ENCODE measurements at places on chromosomes 4 and X. TPM values are rescaled to one million over a fixed set of nuclear protein-coding genes. Genes with fewer than 3 reads are reported as not detected.
A peak's percentile ranks its signal among the peaks of the same experiment; 100 is the strongest.

GRCh38 chr4:58649226-58649625 lies 1539.0 kb upstream of the IGFBP7 start:
- no peak for DNase-seq
- H3K4me1 ChIP-seq: no peaks in the 10 kb centered on the region
- no peak overlapping the region for H3K4me3 ChIP-seq
- no peaks in the 10 kb centered on the region for H3K36me3 ChIP-seq
- no peaks in the 10 kb centered on the region for H3K27me3 ChIP-seq

DNA sequence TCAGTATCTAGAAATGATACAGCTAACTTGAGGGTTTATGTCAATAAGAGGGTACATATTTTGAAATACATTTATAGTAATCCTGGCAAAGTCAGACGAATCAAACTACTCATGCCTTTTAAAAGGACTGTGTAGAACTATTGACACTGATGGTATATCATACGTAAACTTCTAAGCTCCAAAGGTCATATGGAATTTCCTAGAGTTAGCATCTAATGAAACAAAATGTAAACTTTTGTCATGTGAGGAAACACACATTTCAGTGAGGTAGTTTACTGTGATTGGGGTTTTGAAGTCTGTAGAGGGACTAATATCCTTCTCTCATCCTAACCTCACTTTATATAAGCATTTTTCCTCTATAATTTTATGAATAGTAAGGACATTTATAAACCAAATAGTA lies 138.4 kb downstream of the SCLT1 start:
- no peak overlapping the region for H3K27ac ChIP-seq
- H3K4me3 ChIP-seq: no peak overlapping the region
- H3K4me1 ChIP-seq: no peaks in the 10 kb centered on the region
- no peaks in the 10 kb centered on the region for H3K36me3 ChIP-seq
- no peaks in the 10 kb centered on the region for H3K27me3 ChIP-seq

- H3K27ac ChIP-seq: no peak overlapping the region
- H3K4me1 ChIP-seq: no peaks in the 10 kb centered on the region
- no peak overlapping the region for H3K4me3 ChIP-seq
- no peak for DNase-seq
- no peaks in the 10 kb centered on the region for H3K27me3 ChIP-seq
- no peaks in the 10 kb centered on the region for H3K36me3 ChIP-seq
These were observed 479.3 kb downstream of the INPP4B start for GRCh38 chr4:142366769-142367181.

DNA sequence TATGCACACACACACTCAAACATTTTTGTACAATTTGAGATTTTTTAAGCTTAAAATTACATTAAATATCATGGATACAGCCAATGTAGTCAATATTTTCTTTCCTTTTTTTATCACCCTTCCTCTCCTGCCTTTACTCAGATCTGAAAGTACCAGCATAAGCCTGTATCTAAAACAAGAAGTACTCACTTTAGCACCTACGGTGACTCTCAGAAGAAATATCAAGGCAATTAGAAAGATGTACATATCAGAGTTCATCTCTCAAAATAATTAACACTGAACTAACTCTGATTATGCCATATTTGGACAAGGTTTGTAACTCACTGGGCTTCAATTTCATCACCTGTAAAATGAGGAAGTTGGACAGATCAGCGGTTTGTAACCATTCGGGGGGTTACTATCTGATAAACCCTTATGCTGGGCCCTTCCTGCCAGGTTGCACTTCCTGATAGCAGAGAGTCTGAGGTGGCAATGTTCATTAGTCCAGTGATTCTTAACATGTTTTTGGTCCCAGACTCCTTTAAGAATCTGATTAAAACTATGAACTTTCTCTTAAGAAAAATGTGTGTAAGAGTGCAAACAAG lies 5.7 kb upstream of the GPR174 start:
- no peak for DNase-seq
- H3K27me3 ChIP-seq: no peaks in the 10 kb centered on the region
- H3K4me1 ChIP-seq: no peaks in the 10 kb centered on the region
- H3K4me3 ChIP-seq: no peak overlapping the region
- no peak overlapping the region for H3K27ac ChIP-seq
- no peaks in the 10 kb centered on the region for H3K36me3 ChIP-seq

- peak; percentile 84 for DNase-seq
- peaks cover 27% of the 10 kb centered on the region for H3K4me1 ChIP-seq
- peak overlapping the region; percentile 54 for H3K27ac ChIP-seq
These were observed 8.0 kb downstream of the TBC1D14 start for GRCh38 chr4:6917461-6918271.

DNA sequence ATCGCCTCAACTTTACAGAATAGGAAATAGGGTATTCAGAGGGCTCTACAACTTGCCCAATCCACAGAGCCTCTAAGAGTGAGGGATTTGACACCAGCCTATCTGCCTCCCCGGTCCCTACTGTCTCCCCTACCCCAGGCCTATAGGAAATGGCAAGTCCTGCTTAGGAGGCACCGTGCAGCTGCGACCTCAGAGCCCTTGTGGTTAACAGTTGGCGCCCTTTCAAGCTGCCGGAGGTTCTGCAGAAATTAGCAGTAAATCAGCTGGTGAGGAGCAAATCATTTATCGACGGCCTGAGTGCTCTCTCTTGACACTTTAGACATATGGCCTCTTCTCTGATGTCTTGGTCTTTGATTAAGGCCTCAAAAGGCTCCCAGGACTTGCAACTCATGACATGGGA lies 96.9 kb downstream of the CLNK start:
- no peak for DNase-seq
- H3K4me1 ChIP-seq: no peaks in the 10 kb centered on the region
- no peak overlapping the region for H3K27ac ChIP-seq
- H3K27me3 ChIP-seq: no peaks in the 10 kb centered on the region
- H3K36me3 ChIP-seq: no peaks in the 10 kb centered on the region
- H3K4me3 ChIP-seq: no peak overlapping the region

DNA sequence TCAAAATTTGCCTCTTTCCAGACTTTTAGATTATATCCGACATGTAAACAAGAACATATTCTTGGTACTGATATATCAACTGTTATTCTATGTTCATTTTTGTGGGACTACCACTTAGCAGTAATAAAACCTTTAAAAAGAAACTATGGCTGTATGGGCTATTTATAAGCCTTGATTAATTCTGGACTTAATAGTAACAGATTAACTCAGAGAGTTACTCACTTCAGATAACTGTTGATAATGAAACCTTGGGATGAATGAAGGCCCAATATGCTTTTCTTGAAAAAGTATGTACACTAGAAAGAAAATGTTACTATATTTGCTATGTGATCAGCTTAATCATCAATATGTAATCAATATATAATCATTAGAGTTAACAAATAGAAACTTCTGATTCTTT lies 595.9 kb upstream of the BOD1L1 start:
- H3K4me1 ChIP-seq: peaks cover 11% of the 10 kb centered on the region
- no peak for DNase-seq
- no peaks in the 10 kb centered on the region for H3K27me3 ChIP-seq

- H3K36me3 ChIP-seq: no peaks in the 10 kb centered on the region
- no peaks in the 10 kb centered on the region for H3K4me1 ChIP-seq
- no peaks in the 10 kb centered on the region for H3K27me3 ChIP-seq
- H3K4me3 ChIP-seq: no peak overlapping the region
These were observed 168.8 kb upstream of the FAM47A start for GRCh38 chrX:34300871-34301270.

DNA sequence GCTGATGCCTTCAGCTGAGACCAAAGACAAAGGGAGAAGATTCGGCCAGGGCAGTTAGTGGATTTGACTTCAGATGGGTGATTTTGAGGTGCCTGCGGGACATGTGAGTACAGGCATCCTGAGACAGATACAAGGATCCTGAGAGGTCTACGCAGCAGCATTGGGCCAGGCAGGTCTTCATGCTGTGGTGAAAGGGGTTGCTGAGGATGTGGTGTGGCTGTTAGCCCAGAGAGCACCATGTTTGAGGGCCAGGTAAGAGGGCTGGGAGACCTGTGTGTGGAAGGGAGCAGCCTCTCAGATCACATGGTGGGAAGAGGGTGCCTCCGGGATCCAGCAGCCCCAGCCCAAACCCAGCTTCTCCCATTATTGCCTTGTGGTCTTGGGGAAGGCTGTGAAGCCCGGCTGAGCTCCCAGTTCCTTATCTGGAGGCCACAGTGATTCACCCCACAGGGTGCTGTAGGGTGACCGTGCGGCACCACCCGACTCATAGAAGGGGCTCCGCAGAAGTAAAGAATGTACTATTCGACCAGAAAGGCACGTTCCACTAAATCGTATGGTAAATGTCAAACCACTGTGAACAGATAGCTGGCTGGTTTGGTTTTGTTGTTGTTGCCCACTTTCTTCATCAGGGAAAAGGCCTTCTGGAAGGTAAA lies 27.7 kb upstream of the TADA2B start:
- no peak overlapping the region for H3K4me3 ChIP-seq
- no peaks in the 10 kb centered on the region for H3K27me3 ChIP-seq
- H3K36me3 ChIP-seq: peaks cover 7% of the 10 kb centered on the region
- H3K4me1 ChIP-seq: no peaks in the 10 kb centered on the region
- no peak overlapping the region for H3K27ac ChIP-seq

GRCh38 chr4:84312426-84313012 lies 186.6 kb downstream of the NKX6-1 start:
- no peak overlapping the region for H3K4me3 ChIP-seq
- no peaks in the 10 kb centered on the region for H3K27me3 ChIP-seq
- no peak overlapping the region for H3K27ac ChIP-seq
- no peak for DNase-seq
- no peaks in the 10 kb centered on the region for H3K36me3 ChIP-seq

- no peak within 1 kb of the TSS for H3K4me3 ChIP-seq
- peak within 1 kb of the TSS; percentile 83 for H3K27ac ChIP-seq
- H3K36me3 ChIP-seq: no peaks in the 10 kb centered on the region
- DNase-seq: peak; percentile 92
- peaks cover 27% of the 10 kb centered on the region for H3K4me1 ChIP-seq
- H3K27me3 ChIP-seq: no peaks in the 10 kb centered on the region
These were observed at the start of gene RASSF6 for GRCh38 chr4:73620115-73620792. Gene RASSF6 (minus strand): TSS chr4:73620436. CDS start chr4:73611795, 8,641 bp downstream.

DNA sequence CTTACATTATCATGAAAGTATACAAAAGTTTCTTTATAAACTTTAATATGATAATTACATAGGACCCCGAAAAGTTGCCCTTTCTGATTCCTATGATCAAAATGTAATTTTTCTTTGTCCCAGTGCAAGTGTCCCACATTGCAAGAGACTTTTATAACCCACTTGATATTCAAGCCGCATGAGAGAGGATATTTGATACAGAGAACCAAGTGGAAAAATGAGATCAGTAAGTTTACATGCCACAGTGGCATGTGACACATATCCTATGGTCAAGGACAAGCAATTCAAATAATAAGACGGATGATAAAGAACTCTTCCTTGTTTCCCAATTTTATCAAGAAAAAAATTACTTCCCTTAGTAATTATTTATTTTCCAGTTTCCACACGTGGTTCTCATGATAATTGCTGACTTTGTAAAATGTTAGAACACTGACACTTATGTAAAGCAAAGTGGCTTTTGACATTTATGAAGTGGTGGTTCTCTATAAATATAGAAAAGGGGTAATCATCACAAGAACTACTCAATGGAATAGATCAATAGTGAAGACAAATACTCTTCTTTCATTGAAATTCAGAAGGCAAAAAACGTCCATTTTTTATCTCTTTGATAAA lies 273.7 kb upstream of the NOCT start:
- H3K4me1 ChIP-seq: no peaks in the 10 kb centered on the region
- no peaks in the 10 kb centered on the region for H3K27me3 ChIP-seq
- no peak for DNase-seq
- no peaks in the 10 kb centered on the region for H3K36me3 ChIP-seq
- no peak overlapping the region for H3K4me3 ChIP-seq

GRCh38 chr4:6272863-6273660 lies 3.4 kb downstream of the WFS1 start:
- H3K36me3 ChIP-seq: no peaks in the 10 kb centered on the region
- no peak overlapping the region for H3K4me3 ChIP-seq
- H3K27ac ChIP-seq: no peak overlapping the region
- peaks cover 54% of the 10 kb centered on the region for H3K4me1 ChIP-seq
- no peak for DNase-seq

DNA sequence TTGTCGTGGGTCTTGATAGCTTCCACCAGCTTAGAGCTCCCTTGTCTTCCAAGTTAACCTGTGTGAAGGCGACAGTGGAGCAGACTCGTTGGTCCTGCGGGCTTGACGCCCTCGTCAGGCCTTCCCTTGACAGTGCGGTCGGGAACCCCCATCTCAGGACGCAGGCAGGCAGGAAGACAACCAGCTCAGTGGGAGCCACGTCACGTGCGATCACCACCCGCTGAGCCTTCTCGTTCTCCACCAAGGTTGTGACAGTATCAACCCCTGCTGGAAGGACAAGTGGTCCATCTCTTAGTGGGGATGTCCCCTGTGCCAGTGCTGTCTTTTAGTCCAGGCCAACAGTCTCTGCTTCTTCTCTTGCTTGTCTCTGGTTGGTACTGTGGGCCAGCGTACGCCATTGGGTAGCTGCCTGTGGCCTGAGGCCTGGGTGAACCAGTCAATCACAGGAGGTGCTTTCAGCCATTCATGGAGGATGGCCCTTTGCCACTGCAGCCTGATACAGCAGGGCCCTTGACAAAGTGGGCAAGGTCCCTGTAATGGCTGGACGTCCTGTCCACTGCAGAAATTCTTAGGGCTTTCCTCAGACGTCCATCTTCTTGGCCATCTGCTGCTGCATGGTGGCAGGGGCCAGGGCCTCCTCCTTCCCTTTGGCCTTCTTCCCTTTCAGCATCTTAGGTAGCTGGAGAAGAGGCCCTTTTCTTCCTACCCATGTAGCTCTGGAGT lies 31.4 kb downstream of the RGS12 start:
- H3K27ac ChIP-seq: no peak overlapping the region
- H3K4me1 ChIP-seq: peaks cover 12% of the 10 kb centered on the region
- H3K36me3 ChIP-seq: no peaks in the 10 kb centered on the region
- no peak for DNase-seq
- H3K4me3 ChIP-seq: no peak overlapping the region

DNA sequence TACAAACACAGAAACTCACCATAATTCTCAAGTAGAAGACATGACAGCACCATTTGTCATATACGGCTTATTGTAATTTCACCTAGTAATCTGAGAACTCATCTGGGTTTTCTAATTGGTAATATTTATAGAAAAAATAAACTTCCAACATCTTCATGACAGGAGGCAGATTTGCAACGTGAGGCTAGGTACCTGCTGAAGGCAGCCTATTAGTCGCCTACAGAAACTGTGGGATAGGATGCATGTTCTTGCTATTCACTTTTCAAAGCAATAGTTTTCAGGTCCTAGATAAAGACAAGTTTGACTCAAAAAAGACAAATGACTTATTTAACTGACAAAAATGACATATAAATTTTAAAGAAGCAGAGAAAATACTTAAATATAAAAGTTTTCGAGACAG lies 2.9 kb downstream of the ZNF732 start:
- DNase-seq: no peak
- no peaks in the 10 kb centered on the region for H3K27me3 ChIP-seq
- peaks cover 9% of the 10 kb centered on the region for H3K4me1 ChIP-seq
- no peaks in the 10 kb centered on the region for H3K36me3 ChIP-seq

The EGF gene
- 44.1 TPM for total RNA-seq

The TENM3 gene
- total RNA-seq: 2.3 TPM

The GPR82 gene
- 0.52 TPM for total RNA-seq

The ARHGEF6 gene
- 8.2 TPM for total RNA-seq

The TMSB15A gene
- total RNA-seq: not detected

The ALB gene
- total RNA-seq: 538 TPM

The STS gene
- total RNA-seq: 3.6 TPM

The RHOXF1 gene
- total RNA-seq: not detected

The PHOX2B gene
- not detected for total RNA-seq

The CSAG2 gene
- total RNA-seq: not detected

The AKAP17A gene
- 55.5 TPM for total RNA-seq

The REELD1 gene
- 0.78 TPM for total RNA-seq

The FRMD7 gene
- total RNA-seq: not detected

Data from body of pancreas (tissue), 4 donors.